ENCODE measurements at places on chromosomes 4 and X. TPM values are rescaled to one million over a fixed set of nuclear protein-coding genes. Genes with fewer than 3 reads are reported as not detected.

SORBS2 gene
- total RNA-seq = 4.8 TPM

GATB gene
- total RNA-seq = 11.0 TPM

ARAP2 gene
- total RNA-seq = 1.3 TPM

GSX2 gene
- total RNA-seq = not detected

XG gene
- 10.7 TPM for total RNA-seq

GPRASP3 gene
- total RNA-seq = 8.0 TPM

MBTPS2 gene
- 5.3 TPM for total RNA-seq

JCHAIN gene
- total RNA-seq = 1.1 TPM

ADAMTS3 gene
- 1.6 TPM for total RNA-seq

SSX3 gene
- total RNA-seq = not detected

GRID2 gene
- total RNA-seq = not detected

PWWP3B gene
- total RNA-seq = under 0.01 TPM

CSAG3 gene
- total RNA-seq = not detected

PABPC4L gene
- 1.6 TPM for total RNA-seq

MAMLD1 gene
- 0.45 TPM for total RNA-seq

CC2D2A gene
- total RNA-seq = 11.8 TPM

NPY2R gene
- total RNA-seq = not detected

FAM149A gene
- total RNA-seq = 2.3 TPM

RHOXF2B gene
- total RNA-seq = under 0.01 TPM
